ENCODE measurements at places on chromosomes 16 and 17. TPM values are rescaled to one million over a fixed set of nuclear protein-coding genes. Genes with fewer than 3 reads are reported as not detected.
A peak's percentile ranks its signal among the peaks of the same experiment; 100 is the strongest.

TEX19 gene
- total RNA-seq: 0.17 TPM

TOX3 gene
- not detected for total RNA-seq

ACSM2B gene
- not detected for total RNA-seq

SLC38A8 gene
- not detected for total RNA-seq

WNT9B gene
- not detected for total RNA-seq

GRCh38 chr17:20071824-20072691 lies 62.9 kb downstream of the SPECC1 start:
- DNase-seq: no peak
- H3K4me3 ChIP-seq: no peak overlapping the region
- H3K27me3 ChIP-seq: peaks cover 11% of the 10 kb centered on the region
- H3K36me3 ChIP-seq: no peaks in the 10 kb centered on the region

DNA sequence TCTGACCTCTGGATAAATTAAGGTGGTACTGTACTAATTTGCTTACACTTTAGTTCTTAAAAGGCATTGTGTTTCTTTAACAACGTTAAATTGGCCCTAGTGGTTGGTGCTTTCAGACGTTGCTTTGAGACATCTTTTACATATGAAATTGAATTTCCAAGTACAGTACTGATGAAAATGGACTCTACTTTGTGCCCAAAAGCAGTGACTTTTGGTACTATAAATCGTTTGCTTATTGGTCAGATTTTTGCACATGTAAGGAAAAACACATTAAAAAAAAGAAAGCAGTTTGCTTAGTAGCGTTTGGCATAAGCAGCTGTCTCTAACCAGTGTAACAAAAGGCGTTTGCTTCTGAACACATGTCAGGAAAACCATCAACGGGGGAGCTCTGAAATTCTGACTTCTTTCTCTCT lies 139.6 kb downstream of the CDK5R1 start:
- no peak overlapping the region for H3K27ac ChIP-seq
- no peak for DNase-seq
- H3K27me3 ChIP-seq: no peaks in the 10 kb centered on the region
- H3K4me1 ChIP-seq: no peaks in the 10 kb centered on the region

GRCh38 chr17:83132251-83133081 lies 53.1 kb downstream of the METRNL start:
- H3K36me3 ChIP-seq: no peaks in the 10 kb centered on the region
- H3K27ac ChIP-seq: no peak overlapping the region
- no peaks in the 10 kb centered on the region for H3K4me1 ChIP-seq
- peaks cover 15% of the 10 kb centered on the region for H3K27me3 ChIP-seq
- H3K4me3 ChIP-seq: no peak overlapping the region

- H3K27ac ChIP-seq: no peak overlapping the region
- no peaks in the 10 kb centered on the region for H3K4me1 ChIP-seq
- H3K4me3 ChIP-seq: no peak overlapping the region
- peaks cover 13% of the 10 kb centered on the region for H3K27me3 ChIP-seq
- no peaks in the 10 kb centered on the region for H3K36me3 ChIP-seq
Measured at GRCh38 chr17:34146440-34147043, 108.5 kb upstream of the CCL2 start.

- H3K27ac ChIP-seq: peak overlapping the region; percentile 97
- peak overlapping the region; percentile 90 for H3K4me3 ChIP-seq
- DNase-seq: peak; percentile 25
- H3K4me1 ChIP-seq: peaks cover 23% of the 10 kb centered on the region
- H3K27me3 ChIP-seq: peaks cover 17% of the 10 kb centered on the region
Measured at GRCh38 chr16:66408163-66409048, 18.7 kb upstream of the BEAN1 start.

DNA sequence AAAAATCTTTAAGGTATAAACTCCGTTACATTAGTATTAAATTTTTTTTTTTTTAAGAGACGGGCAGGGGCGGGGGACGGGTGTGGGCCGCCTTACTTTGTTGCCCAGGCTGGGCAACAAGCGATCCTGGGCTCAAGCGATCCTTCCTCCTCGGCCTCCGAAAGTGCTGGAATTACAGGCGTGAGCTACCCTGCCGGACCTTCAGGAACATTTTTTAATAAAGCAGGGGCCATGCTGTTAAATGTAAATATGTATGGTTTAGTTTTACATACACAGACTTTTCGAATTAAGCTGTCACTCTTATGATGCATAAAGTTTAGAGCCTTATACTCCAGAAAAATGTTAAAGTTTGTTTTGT lies 2.4 kb downstream of the PPM1D start:
- no peak overlapping the region for H3K27ac ChIP-seq

GRCh38 chr17:44223541-44224071 lies 4.1 kb upstream of the UBTF start:
- no peak overlapping the region for H3K27ac ChIP-seq
- no peaks in the 10 kb centered on the region for H3K27me3 ChIP-seq
- H3K4me1 ChIP-seq: peaks cover 14% of the 10 kb centered on the region

GRCh38 chr17:44981221-44981968 lies 13.3 kb upstream of the C1QL1 start:
- H3K36me3 ChIP-seq: no peaks in the 10 kb centered on the region
- H3K27ac ChIP-seq: no peak overlapping the region
- no peak overlapping the region for H3K4me3 ChIP-seq
- DNase-seq: peak; percentile 33
- peaks cover 51% of the 10 kb centered on the region for H3K27me3 ChIP-seq

- peak overlapping the region; percentile 93 for H3K27ac ChIP-seq
- DNase-seq: peak; percentile 37
- no peaks in the 10 kb centered on the region for H3K27me3 ChIP-seq
- H3K36me3 ChIP-seq: peaks cover 8% of the 10 kb centered on the region
- H3K4me1 ChIP-seq: peaks cover 81% of the 10 kb centered on the region
Measured at GRCh38 chr16:23869052-23869451, 33.3 kb downstream of the PRKCB start.

DNA sequence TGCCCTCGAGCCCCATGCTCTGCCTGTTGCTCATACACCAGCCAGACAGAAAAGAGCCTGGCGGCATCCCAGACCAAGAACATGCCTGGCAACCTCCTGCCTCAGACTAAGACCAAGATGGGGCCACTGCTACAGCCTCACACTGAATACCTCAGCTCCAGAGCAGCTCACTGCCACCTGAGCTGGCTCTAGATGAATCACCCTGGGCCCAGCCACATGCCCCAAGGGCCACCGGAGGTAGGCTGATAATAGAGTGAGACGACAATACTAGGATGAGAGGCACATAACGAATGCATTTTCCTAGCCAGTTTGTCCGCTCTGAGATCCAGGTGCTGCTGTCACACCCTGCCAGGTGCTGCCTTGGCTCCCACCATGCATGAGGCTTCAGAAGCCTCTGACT lies 13.0 kb downstream of the PIP4K2B start:
- H3K36me3 ChIP-seq: peaks cover 4% of the 10 kb centered on the region
- no peaks in the 10 kb centered on the region for H3K27me3 ChIP-seq
- H3K4me3 ChIP-seq: no peak overlapping the region
- no peaks in the 10 kb centered on the region for H3K4me1 ChIP-seq
- H3K27ac ChIP-seq: no peak overlapping the region

DNA sequence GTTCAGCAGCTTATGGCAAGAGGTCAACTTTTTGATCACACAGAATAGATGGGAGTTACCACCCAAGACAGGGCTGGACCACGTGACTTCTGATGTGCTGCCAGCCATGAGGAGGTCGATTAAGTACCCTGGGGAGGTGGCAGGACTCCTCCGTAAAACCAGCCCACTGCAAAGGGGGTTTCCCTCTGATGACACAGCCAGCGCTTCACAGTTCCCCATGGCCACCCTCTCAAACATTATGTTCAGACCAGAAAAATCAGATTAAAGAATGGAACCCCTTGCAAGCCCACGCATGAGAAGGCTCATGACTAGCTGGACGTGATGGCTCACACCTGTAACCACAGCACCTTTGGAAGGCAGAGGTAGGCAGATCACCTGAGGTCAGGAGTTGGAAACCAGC lies 222.9 kb downstream of the CPPED1 start:
- H3K27me3 ChIP-seq: peaks cover 8% of the 10 kb centered on the region
- peak; percentile 6 for DNase-seq
- H3K27ac ChIP-seq: no peak overlapping the region
- peaks cover 24% of the 10 kb centered on the region for H3K4me1 ChIP-seq
- H3K36me3 ChIP-seq: no peaks in the 10 kb centered on the region

DNA sequence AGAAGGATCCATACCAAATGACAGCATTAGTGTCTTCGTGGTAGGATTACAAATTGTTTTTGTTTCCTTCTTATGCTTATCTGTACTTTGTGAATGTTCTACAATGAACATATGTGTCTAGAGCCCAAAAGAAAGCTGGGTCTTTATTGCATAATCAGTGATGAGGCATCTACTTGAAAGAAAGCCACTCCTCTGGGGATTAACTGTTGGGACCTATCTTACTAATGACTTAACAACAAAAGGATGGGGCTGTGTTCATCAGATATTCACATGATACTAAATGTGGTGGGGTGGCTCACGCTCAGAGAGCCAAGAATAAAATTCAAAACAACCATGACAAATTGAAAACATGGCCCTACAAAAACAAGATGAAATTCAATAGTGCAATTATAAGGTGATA lies 160.2 kb downstream of the RGS9 start:
- H3K4me1 ChIP-seq: peaks cover 7% of the 10 kb centered on the region
- DNase-seq: no peak

DNA sequence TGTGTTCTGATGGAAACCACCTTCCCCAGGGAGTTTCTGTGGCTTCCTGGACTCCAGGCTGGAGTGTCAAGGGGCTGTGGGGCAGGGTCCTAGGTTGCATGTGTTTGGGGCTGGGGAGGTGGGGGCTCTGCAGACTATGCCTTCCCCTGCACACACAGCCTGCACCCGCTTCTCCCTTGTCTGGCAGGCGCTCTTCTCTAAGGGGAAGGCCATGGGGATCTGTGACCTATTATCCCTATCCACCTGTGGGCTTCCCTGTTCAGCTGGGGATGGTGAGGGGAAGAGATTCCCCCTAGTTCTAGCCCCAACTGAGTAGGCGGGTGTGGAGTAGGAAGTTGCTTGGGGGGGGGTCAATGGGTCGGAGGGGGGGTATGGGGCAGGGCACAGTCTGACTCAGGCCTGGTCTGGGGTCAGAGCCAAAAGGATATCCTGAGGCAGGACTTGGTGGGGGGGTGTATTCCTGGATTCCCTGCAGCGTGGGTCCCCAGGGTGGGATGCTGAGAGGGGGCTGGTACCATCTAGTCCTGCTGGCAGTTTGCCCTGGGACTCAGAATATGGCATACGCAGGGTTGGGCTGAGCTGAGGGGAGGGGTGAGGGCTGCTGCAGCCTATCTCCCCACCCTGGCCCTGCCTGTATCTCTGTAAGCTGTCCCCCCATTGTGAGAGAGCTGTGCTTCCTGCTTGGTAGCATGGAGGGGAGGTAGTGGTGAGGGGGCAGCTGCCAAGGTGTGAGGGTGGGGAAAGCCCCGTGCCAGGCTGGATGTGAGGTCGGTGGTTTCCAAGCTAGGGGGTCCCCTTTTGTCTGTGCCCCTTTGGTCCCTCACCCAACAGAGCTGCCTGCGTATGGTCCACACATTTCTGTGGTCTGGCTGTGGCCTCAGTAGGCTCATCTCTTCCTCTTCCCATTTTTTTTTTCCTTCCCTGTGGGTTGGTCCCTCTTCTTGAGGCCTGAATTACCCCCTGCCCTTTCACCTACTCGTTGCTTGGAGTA lies 14.7 kb downstream of the RARA start:
- H3K27me3 ChIP-seq: no peaks in the 10 kb centered on the region
- peak overlapping the region; percentile 91 for H3K4me3 ChIP-seq
- DNase-seq: peak; percentile 82
- H3K4me1 ChIP-seq: peaks cover 96% of the 10 kb centered on the region
- peaks cover 2% of the 10 kb centered on the region for H3K36me3 ChIP-seq
- H3K27ac ChIP-seq: peak overlapping the region; percentile 97

DNA sequence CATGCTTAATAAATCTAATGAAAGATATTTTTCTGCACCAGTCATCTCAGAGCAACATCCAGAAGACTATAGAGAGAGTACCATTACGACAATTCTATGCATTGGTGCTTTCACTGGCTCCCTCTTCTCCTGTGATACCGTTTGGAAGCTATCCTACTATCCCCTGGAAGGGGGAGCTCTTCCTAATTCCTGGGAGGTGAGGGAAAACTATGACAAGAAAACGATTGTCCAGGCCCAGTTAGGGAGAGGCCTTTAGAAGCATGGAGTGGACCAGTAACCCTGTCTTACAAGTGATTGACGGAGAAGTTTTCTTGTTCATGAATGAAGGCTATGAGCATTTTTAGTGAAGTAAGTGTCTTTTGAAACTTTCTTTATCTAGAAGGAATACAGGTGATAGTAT lies 150.2 kb downstream of the TANC2 start:
- H3K4me3 ChIP-seq: no peak overlapping the region
- H3K4me1 ChIP-seq: no peaks in the 10 kb centered on the region

DNA sequence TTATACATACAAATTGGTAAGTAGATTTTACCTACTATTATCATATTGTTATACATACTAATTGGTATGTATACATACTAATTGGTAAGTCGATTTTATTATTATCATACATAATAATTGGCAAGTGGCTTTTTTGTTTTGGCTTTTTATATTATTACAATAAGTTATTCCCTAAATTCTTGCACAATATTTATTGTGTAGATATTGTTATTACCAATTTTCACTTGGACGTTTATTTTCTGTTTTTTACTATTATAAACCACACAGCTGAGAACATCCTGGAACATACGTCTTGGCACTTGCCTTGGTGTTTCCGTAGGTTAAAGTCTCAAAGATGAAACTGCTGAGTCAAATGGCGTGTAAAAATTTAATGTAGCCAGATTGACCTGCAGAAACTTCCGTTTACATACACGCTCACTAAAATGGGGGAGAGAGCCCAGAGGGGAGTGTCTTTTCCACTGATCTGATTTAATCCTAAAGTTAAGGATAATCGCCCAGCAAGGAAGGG lies 18.9 kb downstream of the GNGT2 start:
- DNase-seq: no peak
- H3K27me3 ChIP-seq: no peaks in the 10 kb centered on the region
- no peaks in the 10 kb centered on the region for H3K36me3 ChIP-seq
- H3K27ac ChIP-seq: peak overlapping the region; percentile 99
- peaks cover 53% of the 10 kb centered on the region for H3K4me1 ChIP-seq
- peak overlapping the region; percentile 98 for H3K4me3 ChIP-seq

DNA sequence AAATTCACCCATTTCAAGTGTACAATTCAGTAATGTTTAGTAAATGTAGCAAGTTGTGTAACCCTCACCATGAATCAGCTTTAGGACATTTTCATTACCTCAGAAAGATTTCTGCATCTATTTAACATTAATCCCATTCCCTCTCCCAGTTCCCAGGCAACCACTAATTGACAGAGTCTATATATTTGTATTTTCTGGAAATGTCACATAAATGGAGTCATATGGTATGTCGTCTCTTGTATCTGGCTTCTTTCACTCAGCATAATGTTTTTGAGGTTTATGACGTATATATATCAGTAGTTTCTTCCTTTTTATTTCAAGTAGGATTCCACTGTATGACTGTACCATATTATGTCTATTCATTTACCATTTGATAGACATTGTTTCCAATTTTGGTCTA lies 199.8 kb downstream of the CYB561 start:
- H3K4me3 ChIP-seq: no peak overlapping the region
- no peaks in the 10 kb centered on the region for H3K36me3 ChIP-seq
- no peaks in the 10 kb centered on the region for H3K27me3 ChIP-seq

- DNase-seq: peak; percentile 44
- H3K27me3 ChIP-seq: no peaks in the 10 kb centered on the region
- H3K27ac ChIP-seq: no peak overlapping the region
- H3K36me3 ChIP-seq: no peaks in the 10 kb centered on the region
- no peaks in the 10 kb centered on the region for H3K4me1 ChIP-seq
Measured at GRCh38 chr17:67689534-67690177, 28.1 kb upstream of the NOL11 start.

All from activated T-cell treated with anti-CD3 and anti-CD28 coated beads, Interleukin-2, amount 50 U/mL, for 72 hours (primary cell).